ENCODE measurements at places on chromosomes 2 and 18.

DNA sequence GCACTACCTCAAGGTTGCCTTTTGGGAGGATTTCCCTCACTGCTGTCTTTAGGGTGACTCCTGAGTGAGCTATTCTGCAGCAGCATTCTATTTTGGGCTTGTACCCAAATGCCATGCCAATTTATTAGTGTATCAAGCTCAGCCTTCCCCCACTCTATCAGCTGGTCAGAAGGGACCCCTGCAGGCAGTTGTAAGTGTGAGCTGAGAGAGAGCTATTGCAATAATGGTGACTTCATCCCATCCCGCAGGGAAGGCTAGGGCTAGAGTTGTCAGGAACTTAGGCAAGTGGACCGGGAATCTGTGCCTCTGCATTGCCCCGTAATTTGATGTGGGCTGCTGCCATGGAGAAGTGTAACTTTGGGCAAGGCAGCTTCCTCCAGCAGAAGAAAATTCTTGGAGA, 1.8 kb upstream of the CRYGB start:
- DNase-seq, result no peak

GRCh38 chr2:66233981-66234380, 200.9 kb upstream of the MEIS1 start:
- DNase-seq, result no peak

DNA sequence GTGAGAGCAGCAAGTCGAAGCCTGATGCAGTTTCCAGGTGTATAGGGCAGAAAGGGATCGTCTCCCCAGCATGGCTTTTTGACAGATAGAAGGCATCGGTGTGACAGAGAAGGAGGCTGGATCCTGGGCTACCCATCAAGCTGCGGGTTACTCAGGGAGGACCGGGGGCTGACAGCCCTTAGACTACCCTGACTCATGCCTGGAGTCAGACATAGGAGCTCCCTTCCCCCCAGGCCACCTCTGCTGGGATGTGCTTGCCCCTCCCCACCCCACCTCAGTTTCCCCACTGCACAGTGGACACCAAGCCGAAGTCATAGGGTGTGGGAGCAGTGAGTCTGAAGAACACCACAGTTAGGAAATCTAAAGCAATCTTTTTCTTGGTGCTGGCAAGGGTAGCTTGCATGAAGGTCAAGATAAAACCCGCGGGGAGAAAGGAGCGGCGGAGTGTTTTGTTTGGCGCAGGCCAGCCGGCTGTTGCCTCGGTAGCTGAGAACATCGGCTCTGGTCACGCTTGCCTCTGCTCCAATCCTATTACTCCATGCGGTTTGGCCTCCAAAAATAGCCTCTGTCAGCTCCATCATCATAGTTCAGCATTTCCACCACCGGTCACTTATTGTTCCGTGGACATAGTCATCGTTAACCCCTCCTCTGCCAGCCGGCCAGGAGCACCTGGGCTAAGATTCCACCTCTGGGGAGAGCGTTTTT, 169.2 kb upstream of the GLI2 start:
- no peak for DNase-seq

- no peak for DNase-seq
Measured at GRCh38 chr2:223297788-223298187, 245.8 kb downstream of the KCNE4 start.

DNA sequence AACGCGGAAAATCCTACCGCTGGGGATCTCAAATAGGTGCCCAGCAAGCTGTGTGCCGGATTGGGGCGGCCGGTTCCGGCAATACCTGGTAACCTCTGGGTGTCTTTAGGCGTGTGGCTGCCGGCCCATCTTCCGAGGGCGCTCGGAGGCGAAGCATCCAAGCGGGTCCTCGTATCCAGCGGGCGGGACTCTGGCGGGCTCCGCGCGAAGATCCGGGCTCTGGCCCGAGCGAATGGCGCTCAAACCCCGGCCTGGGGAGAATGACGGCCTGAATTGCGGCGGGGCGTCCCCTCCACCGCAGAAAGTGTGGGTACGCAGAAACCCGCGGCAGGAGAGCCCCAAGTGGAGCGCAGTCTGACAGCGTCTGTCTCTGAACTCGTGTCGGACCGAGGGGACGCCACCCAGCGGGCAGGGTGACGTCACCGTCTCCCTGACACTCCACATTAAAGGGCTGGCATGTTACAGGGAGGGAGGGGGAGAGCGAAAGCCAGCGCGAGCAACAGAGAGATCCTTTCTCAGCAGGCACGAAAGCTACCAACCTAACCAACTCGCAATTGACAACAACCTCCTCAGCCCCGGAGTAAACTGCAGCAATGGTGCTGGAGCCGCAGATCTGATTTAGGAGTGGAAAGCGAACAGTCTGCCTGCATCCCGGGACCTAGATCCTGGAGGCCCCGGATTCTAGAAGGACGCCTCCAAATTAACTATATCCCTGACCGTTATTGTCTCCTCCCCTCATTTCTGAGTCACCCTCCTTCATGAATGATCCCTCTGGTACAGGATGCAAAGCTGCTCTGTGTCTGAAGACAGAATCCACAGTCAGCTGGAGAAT, at the start of gene SKOR2:
SKOR2 (minus strand) TSS at position 372 of the 832 bp plus-strand sequence. CDS start 2,477 bp downstream, outside the sequence.
- no peak for DNase-seq

GRCh38 chr18:73617981-73618380, 529.7 kb downstream of the FBXO15 start:
- DNase-seq, result no peak
